ENCODE measurements at places on chromosomes 2 and 18.

- no peak for DNase-seq
Measured at GRCh38 chr2:34736482-34736881, 1137.4 kb upstream of the FAM98A start.

DNA sequence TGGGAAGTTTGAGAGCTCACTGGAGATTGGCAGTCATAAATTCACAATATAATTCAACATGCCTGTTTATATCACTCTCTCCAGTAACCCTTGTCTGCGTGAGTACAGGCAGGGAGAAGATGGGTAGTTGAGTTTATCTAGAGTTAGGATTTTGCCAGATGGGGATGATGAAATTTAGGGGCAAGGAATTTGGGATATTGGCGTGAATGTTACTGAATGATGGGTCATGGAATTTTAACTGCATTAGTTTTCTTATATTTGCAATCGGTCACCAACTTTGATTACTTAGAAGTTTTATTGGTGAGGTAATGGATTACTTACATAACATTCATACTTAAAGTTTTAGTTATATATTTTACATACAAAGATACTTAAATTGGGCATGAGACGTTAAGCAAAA, 35.1 kb downstream of the SANBR start:
- no peak for DNase-seq

DNA sequence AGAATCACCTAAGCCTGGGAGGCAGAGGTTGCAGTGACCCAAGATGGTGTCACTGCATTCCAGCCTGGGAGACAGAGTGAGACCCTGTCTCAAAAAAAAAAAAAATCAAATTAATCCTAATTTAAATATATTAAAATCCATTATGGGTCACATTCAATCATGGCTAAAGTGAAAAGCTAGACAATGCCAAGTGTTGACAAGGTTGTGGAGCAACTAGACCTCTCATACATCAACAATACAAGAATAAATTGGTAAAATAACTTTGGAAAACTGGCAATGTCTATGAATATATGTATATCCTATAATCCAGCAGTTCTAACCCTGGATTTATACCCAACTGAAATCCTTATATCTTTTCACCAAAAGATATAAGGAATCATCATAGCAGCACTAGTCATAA, 23.4 kb upstream of the ATL2 start:
- DNase-seq, result no peak

GRCh38 chr2:20377741-20378140, 27.1 kb upstream of the PUM2 start:
- no peak for DNase-seq

- DNase-seq, result no peak
Measured at GRCh38 chr2:109429567-109430328, 184.0 kb downstream of the SEPTIN10 start.

GRCh38 chr2:236849508-236849907, 236.2 kb upstream of the COPS8 start:
- DNase-seq, result no peak

- DNase-seq, result no peak
Measured at GRCh38 chr2:10873790-10874437, 37.8 kb upstream of the KCNF1 start.

- no peak for DNase-seq
Measured at GRCh38 chr2:145140658-145141057, 620.7 kb upstream of the ZEB2 start.

- DNase-seq, result no peak
Measured at GRCh38 chr18:22541232-22541631, 123.5 kb upstream of the CTAGE1 start.

- DNase-seq, result no peak
Measured at GRCh38 chr2:40101131-40101575, 322.1 kb upstream of the THUMPD2 start.

- no peak for DNase-seq
Measured at GRCh38 chr2:120831891-120832290, 96.2 kb downstream of the GLI2 start.

DNA sequence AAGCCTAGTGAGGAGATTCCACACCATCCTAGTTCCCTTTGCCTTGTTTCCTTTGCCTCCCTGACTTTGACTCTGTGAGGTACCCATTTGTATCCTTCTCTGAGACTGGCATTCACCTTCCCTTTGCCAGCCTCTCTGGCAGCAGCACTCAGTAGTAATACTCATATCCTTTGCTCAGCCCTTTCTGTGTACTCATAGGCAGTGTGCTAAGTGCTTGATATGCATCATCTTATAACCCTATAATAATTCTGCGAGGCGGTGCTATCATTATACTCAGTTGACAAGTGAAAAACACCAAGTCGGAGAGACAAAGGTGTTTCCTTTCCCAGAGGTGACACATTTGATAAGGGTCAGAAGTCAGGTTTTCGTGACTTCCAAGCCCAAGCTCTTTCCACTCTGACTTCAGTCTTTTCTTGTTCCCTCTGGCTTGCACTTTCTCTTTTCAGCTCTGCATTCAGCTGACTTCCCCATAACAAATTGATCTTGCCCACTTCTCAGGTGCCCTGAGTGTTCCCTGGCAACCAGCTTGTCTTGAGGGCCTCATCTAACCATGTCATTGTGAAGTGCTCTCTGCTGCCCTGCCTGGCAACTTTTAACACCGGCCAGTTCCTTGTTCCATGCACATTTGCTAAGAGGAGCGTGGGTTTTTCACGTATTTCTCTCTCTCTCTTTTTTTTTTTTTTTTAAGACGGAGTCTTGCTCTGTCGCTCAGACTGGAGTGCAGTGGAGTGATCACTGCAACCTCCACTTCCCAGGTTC, 94.5 kb upstream of the UPP2 start:
- DNase-seq, result no peak

DNA sequence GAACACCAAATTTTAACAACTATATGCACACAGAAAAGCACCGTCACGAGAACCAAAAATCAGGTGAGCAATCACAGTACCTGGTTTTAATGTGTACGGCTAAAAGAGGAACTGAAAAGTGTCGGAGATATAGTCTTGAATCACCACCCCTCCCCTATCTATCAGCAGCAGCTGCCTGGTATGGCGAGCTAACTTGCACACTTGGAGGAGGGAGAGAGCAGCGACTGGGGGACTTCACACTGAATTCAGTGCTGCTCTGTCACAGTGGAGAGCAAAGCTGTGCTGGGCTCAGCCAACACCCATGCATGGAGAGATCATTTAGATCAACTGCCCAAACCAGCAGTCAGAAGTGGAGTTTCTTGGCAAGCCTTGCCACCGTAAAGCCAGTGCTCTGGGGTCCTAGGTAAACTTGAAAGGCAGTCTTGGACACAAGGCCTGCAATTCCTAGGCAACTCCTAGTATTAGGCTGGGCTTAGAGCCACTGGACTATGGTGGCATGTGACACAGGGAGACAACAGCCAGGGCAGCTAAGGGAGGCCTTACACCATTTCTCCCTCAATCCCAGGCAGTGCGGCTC, 89.2 kb upstream of the CD226 start:
- DNase-seq, result peak; percentile 17

- DNase-seq, result no peak
Measured at GRCh38 chr2:181483876-181484275, 26.7 kb downstream of the ITGA4 start.

All from CMK (cell line).